Stimulated activated CD4-positive, alpha-beta T cell treated with anti-CD3 and anti-CD28 coated beads, Interleukin-15, amount 100 ng/mL, for 1 hour (primary cell): ENCODE measurements at places on chromosomes 6 and 20.

DNA sequence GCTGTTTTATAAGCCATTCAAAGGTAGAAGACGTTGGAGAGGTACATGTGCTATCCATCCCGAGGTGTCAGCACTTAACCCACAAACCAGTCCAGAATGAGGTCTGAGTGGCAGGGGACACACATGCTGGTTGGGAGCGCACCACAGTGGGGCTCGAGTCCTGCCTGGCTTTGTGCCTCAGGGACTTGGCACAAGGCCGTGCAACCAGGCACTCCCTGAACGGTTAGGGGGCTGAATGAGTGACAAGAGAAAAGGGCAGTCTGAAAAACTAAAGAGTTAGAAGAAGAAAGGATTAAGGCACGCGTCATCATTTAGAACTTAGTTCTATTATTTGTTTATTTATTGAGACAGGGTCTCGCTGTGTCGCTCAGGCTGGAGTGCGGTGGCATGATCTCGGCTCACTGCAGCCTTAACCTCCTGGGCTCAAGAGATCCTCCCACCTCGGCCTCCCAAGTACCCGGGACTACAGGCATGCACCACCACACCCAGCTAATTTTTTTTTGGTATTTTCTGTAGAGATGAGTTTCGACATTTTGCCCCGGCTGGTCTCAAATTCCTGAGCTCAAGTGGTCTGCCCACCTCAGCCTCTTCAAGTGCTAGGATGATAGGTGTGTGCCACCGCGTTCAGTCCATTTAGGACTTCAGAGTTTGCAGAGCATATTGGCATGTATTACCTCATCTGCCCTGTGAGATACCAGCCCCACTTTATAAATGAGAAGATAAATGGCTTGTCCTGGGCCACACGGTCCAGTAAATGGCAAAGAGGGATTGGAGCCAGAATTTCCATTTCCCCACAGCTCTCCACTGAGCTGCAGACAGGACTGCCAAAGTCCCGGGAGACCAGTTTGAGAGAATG, 47.4 kb upstream of the IRF4 start:
- no peak for DNase-seq

GRCh38 chr20:24573557-24573956, 104.1 kb downstream of the SYNDIG1 start:
- DNase-seq: no peak

DNA sequence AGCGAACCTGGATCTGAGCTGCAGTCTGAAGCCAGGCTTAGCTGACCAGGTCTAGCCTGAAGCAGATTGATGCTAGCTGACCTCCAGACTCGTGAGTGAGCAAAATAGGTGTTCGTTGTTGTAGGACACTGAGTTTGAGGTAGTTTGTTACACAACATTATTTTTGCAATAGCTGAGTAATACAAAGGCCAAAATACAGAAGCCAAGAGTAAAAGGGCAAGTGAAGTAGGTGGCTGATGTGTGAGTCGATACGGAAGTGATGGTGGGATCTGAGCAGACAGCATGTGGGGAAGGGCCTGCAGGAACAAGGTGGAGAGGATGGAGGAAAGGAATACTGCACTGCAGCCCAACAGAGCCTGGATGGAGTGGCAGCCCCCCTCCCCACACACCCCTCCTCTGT, 8.5 kb upstream of the SPATS1 start:
- no peak for DNase-seq

DNA sequence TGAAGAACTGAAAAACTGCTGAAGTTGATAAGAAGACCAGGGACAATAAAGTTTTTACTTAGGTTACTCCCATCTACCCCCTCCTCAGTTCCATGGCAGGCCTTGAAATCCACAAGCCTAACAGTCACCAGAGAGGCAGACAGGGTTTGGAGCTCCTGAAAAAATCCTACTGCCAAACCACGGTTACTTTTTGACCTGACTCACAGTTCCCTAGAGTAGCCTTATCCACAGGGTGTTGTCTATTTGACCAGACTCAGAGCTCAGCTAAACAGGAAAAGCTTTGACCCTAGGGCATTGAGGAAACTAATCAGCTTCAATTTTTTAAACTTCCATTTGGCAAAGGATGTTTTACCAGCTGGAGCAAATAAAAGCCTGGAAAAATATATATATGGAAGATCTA, 257.7 kb upstream of the NT5E start:
- no peak for DNase-seq

DNA sequence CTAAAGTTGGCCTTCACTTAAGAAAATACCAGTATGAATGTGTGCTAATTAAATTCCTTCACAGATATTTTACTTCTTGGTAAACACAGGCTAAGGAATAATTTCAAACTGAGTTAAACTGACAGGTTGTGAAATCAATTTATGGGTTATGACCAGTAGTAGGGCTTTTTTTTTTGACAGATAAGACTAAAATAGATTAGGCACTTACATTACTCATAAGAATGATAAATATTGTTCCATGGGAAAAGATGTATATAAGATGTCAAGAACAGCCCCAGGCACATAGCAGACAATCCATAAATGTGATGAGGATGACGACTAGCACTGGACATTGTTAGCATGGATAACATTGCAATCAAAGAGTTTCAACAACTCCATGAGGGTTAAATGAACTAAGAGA, 22.9 kb downstream of the NT5E start:
- no peak for DNase-seq

GRCh38 chr6:105318660-105319059, 84.2 kb downstream of the PREP start:
- no peak for DNase-seq

DNA sequence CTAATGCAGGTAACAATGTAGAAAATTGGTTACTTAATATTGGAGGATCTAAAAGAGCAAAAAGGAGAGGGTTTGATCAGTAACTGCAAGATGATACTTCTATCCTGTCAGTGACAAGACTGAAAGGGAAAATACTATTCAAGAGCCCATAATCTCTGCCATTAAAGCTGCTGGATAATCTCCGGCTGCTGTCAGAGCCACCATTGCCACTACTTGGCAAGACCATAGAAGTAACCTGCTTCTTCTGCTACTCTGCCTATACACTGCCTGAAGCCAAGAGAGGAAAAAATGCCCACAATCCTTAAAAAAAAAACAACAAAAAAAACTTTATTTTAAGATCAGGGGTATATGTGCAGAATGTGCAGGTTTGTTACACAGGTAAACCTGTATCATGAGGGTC, 386.5 kb upstream of the ID4 start:
- no peak for DNase-seq

DNA sequence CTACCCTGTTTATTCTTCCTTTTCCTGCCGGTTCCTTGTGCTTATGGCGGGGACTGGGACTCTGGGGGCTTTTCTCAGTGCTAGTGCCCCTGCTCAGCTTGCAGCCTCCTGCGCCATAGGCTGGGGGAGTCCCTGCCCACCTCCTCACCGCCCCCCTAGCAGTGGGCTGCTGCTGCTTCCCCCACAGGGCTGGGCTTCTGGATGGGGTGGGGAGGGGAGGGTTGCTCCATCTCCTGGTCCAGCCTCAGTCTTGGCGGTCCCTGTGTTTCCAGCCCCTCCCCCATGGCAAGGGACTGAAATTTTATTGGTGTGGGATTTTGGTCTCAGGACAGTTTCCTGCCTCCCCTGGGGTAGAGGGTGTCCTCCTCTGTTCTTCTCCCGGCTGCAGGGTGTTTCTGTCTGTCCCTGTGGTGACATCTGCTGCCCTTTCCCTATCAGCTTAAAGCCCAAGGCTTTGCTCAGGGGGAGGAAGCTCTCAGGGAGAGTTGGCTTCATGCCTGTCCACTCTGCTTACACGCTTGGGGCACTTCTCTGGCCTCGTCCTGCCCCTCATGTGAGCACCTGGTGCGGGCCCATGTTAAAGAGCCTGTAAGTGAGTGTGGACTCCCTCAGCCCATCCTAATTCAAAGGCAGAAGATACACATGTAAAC, 100.6 kb downstream of the HIVEP1 start:
- no peak for DNase-seq

DNA sequence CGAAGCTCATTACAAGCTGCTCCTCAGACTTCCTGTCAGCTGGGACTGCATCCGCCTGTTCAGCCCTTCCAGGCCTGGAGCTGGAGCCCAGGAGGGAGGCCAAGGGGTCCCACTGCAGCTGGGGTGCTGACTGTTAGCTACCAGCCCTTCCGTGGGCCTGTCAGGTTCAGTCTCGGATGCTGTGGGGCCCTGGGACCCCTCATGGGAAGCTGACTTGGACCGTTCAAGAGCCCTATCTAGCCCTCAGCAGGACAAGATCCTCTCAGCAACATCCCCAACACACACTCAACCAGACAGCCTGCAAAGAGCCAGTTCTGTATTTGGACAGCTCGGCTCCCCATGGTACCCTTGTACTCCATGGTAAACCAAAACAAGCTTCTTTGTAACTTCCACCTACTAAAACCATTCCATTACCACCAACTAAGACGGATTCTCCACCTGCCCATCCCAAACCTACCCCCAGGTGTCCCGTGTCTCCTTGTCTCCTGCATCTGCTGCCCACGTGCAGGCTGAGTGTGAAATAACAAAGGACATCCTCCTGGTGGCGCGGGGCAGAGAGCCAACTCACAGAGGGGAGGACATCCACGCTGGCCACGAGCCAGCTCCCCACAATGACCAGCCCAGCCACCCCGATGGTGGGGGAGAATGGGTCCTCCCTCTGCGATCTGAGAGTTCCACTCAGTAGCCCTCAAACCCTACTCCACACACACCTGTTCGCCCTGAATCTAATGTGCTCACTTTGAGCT, 111.2 kb downstream of the TAF4 start:
- no peak for DNase-seq

DNA sequence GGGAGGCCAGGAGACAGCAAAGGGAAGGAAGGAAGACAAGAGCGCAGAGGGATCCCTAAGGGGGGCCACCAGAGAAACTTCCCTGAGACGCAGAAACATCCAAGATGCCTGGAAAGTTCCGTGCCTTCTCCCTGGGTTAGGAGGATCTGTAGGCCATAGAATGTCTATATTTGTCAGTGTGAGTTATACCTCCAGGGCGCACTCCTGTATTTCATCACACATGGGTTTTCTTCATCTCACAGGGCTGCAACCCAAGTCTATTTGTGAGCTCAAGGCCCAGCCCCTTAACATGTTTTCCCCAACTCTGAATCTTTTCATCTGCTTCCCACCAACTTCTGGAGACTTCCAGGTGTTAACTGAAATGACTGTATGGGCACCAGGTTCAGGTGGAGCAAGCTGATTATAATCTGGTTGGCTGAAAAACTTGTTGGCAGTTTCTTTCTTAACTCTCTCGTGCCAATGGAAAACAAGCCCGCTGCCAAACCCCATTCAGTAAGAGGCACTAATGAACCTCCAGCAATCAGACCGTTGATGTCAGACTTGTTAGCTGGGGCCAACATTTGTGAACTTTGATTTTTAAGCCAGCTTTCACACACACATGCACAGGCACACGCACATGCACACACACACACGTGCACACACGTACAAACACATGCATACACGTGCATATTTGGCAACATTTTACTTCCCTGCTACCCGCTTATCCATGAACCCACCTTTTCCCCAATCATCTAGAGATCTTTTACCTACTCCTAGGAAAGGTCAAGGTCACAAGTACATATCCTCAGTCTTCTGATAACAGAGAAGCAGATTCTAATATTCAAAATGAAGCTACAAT, 247.5 kb upstream of the GMDS start:
- no peak for DNase-seq

GRCh38 chr6:132388291-132388690, 13.0 kb downstream of the MOXD1 start:
- DNase-seq: no peak

- no peak for DNase-seq
Observed at GRCh38 chr6:47091886-47092668, 49.9 kb upstream of the ADGRF1 start.

DNA sequence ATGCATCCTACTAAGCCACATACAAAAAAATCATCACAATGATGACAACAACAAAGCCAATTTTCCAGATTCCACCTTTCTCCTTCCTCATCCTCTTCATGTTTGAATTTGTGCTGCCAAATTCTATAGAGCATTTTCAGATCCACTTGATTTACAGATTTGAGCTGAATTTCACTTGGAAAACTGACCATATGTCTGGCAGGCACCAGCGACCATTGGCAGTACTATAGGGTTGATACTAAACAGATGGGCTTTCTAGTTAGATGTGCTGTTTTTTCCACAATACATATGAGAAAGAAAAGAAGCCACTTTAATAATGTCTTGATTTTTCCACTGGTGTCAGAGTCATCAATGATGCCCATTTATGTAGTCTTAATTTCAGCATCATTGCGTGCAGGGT, 127.0 kb downstream of the PHACTR3 start:
- DNase-seq: no peak

DNA sequence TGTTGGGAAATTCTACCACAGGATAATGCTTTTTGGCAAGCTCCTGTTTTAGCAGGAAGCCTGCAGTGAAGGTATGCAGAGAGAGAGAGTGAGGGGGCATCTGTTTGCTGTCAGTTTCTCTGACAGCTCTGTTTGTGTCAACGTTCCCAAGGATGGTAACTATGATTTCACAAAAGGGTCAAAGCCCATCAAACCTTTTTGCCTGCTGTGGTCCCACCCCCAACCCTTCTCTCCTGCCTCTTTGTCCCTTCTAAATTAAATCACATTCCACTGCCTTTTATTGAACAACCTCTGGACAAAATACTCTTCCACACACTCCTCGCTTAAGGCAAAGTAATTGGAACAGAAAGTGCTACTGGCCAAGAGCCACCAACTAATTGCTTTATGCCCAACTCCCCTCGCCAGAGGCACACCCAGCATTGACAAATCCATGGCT, 128.3 kb downstream of the TSHZ2 start:
- no peak for DNase-seq

- DNase-seq: no peak
Observed at GRCh38 chr6:16148498-16148897, 19.6 kb downstream of the MYLIP start.

DNA sequence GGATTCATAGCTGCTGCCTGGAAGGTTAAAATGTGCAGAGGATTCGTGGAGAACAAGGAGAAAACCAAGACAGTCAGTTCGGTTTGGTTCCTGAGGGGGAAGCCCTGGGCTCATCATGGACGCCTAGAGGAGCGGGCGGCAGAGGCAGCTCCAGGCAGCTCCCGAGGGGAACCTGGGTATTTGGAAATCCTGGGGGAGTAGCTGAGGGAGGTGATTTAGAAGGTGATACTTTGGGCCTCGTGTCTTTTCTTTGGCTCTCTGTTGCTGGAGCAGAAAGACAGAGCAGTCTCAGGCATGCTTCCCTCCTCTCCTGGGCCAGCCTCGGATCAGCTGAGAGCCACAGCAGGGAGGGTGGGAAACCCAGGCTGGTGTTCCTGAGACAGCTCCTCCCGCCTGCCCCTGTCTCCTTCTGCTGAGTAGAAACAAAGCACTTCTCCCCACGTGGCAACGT, 139.5 kb downstream of the DLL1 start:
- no peak for DNase-seq

GRCh38 chr6:15996030-15996429, 132.9 kb upstream of the MYLIP start:
- DNase-seq: no peak

GRCh38 chr6:25486550-25486949, 165.5 kb upstream of the SCGN start:
- no peak for DNase-seq

- no peak for DNase-seq
Observed at GRCh38 chr6:148617530-148617929, 129.3 kb upstream of the UST start.

- DNase-seq: no peak
Observed at GRCh38 chr6:51350308-51350904, 531.7 kb downstream of the TFAP2B start.
